Naive thymus-derived CD4-positive, alpha-beta T cell (primary cell): ENCODE measurements at places on chromosomes 13 and 19. TPM values are rescaled to one million over a fixed set of nuclear protein-coding genes. Genes with fewer than 3 reads are reported as not detected.
A peak's percentile ranks its signal among the peaks of the same experiment; 100 is the strongest.

- no peak overlapping the region for H3K4me3 ChIP-seq
- H3K27ac ChIP-seq: no peak overlapping the region
- peaks cover 8% of the 10 kb centered on the region for H3K4me1 ChIP-seq
- H3K27me3 ChIP-seq: no peaks in the 10 kb centered on the region
These were observed 108.9 kb downstream of the DNAJC15 start for GRCh38 chr13:43132257-43132656.

Gene CFAP97D2
- total RNA-seq: not detected

DNA sequence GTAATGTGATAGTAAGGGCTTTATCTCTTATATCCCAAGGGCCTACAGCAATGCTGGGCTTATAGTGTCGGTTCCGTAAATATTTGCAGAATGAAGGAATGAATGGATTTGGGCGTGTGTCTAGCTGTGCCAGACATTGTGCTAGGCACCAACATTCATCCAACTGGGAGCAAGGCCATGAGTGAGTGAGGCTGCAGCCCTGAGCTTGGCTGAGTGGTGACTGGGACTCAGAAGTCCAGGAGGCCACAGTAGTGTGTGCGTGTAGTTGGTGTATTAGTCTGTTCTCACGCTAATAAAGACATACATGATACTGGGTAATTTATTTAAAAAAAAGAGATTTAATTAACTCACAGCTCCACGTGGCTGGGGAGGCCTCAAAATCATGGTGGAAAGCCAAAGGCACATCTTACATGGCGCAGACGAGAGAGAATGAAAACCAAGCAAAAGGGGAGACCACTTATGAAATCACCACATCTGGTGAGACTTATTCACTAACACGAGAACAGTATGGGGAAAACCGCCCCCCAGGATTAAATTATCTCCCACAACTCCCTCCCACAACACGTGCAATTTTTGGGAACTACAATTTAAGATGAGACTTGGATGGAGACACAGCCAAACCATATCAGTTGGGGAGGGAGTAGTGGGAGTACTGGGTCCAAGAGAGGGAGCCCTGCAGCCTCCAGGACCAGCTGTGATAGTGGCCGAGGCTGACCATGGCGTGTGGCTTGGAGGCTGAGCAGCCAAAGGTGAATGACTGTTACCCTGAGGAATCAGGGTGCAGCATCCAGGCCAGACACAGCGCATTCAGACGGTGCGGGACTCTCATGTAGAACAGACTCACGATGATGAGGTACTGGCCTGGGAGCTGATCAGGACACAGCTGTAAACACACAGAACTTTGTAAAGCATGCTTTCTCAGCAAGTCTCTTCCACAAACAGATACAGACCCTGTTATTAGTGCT lies 104.6 kb downstream of the TEX26 start:
- no peak for DNase-seq
- no peaks in the 10 kb centered on the region for H3K36me3 ChIP-seq

DNA sequence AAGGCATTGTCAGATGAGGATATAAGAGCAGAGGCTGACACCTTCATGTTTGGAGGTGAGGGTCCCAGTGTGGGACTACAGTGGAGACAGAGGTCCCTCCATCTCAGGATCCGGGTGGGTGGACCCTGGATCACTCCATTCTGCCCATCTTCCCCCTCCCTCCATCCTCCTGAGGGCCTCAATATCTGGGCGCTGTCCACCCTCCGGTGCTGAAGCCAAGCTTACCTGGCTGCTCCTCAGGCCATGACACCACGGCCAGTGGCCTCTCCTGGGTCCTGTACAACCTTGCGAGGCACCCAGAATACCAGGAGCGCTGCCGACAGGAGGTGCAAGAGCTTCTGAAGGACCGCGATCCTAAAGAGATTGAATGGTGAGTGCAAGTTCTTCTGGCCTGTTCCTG lies 11.9 kb downstream of the CYP4F12 start:
- H3K27ac ChIP-seq: no peak overlapping the region
- DNase-seq: no peak
- H3K27me3 ChIP-seq: no peaks in the 10 kb centered on the region
- H3K4me3 ChIP-seq: no peak overlapping the region

DNA sequence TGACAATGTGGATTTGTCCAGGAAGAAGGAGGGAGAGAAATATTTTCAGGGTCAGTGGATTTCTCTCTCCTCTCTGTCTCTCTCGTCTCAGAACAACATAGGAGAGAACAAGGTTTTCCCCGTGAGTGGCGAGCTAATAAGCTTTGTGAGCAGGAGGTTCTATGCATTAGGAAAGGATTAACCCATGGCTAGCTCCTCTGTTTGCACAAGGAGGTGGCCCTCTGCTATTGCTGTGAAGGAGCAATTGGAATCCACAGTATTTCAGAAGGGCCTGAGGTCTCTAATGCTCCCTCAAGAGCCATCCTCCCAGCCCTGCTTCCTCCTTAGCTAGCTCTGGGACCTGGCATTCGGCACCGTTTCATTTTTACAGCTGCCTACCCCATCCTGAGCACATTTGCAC lies 288.9 kb upstream of the MAB21L1 start:
- no peak for DNase-seq
- no peaks in the 10 kb centered on the region for H3K36me3 ChIP-seq
- no peak overlapping the region for H3K27ac ChIP-seq
- no peak overlapping the region for H3K4me3 ChIP-seq

Gene KCNJ14
- 2.4 TPM for total RNA-seq

GRCh38 chr19:13920524-13920923 lies 14.5 kb downstream of the CC2D1A start:
- H3K4me3 ChIP-seq: no peak overlapping the region
- H3K4me1 ChIP-seq: no peaks in the 10 kb centered on the region
- H3K27ac ChIP-seq: no peak overlapping the region

DNA sequence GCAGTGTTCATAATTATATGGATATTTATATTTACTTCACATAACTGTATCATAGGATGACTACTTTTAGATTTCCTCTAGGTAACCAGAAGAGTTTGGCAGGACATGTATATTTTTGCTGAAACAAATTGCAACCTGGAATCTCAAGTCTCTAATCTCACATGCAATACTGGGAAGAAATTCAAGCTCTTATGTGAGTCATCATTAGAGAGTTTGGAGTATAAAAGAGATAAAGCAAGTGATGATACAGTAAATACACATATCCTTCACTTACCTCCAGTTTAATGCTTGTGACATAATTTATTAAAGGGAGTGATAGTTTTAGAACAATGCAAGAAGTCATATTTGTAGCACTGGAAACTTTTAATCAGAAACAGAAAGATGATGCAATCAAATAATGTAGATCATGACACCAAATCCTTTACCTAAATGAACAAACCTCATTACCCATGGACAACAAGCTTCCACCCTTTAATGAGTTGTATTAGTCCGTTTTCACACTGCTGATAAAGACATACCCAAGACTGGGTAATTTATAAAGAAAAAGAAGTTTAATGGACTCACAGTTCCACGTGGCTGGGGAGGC lies 15.8 kb upstream of the OR7A17 start:
- H3K4me3 ChIP-seq: no peak overlapping the region
- DNase-seq: no peak
- H3K27ac ChIP-seq: no peak overlapping the region
- no peaks in the 10 kb centered on the region for H3K4me1 ChIP-seq
- no peaks in the 10 kb centered on the region for H3K27me3 ChIP-seq

Gene TNFSF11
- 0.25 and 0.44 TPM in 2 replicates for total RNA-seq

Gene FCAR
- total RNA-seq: not detected in 2 replicates

Gene ZNF99
- not detected in 2 replicates for total RNA-seq

GRCh38 chr19:4518345-4519171 lies at the start of gene PLIN4:
Gene PLIN4, minus strand, starts transcription at chr19:4518486. Its CDS starts 214 bp downstream, at chr19:4518272.
- no peak within 1 kb of the TSS for H3K4me3 ChIP-seq
- H3K27ac ChIP-seq: no peak within 1 kb of the TSS

Gene ERCC2
- 25.1 and 25.3 TPM in 2 replicates for total RNA-seq

DNA sequence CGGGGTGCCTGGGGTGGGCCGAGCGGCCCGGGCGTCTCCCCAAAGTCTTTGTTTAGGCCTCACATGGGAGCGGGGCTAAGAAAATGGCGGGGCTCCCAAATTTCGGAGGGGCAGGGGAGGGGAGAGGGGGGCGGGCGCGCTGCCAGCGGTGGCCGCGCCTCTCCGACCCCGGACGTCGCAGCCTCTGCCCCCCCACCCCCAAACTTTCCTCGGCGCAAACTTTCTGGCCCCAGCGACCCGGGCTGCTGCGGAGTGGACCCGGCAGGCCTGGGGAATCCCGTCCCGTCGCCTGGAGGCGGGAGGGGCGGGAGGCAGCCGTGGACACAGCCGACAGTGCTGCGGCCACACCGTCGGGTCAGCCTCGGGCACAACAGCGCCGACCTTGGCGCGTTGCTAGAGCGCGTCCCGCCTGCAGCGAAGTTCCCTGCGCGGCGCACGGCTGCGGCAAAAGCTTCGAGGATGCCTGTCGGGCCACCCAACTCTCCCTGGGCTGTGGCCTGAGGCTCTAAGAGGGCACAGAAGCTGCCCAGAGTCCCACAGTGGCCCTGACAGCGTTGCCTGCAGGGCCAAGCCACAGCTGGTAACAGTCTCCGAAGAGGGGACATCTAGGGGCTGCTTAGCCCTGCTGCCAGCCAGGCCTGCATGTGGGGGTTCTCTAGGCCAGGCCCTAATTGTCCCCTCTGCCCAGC lies 1.3 kb downstream of the NFIX start:
- peak overlapping the region; percentile 33 for H3K4me3 ChIP-seq
- H3K4me1 ChIP-seq: no peaks in the 10 kb centered on the region
- H3K36me3 ChIP-seq: no peaks in the 10 kb centered on the region
- H3K27me3 ChIP-seq: no peaks in the 10 kb centered on the region

GRCh38 chr13:50459046-50459445 lies 384.4 kb downstream of the DLEU7 start:
- no peaks in the 10 kb centered on the region for H3K36me3 ChIP-seq
- no peak for DNase-seq
- no peak overlapping the region for H3K4me3 ChIP-seq
- no peaks in the 10 kb centered on the region for H3K27me3 ChIP-seq
- H3K4me1 ChIP-seq: peaks cover 3% of the 10 kb centered on the region

- no peak for DNase-seq
- no peaks in the 10 kb centered on the region for H3K36me3 ChIP-seq
- no peaks in the 10 kb centered on the region for H3K4me1 ChIP-seq
- no peaks in the 10 kb centered on the region for H3K27me3 ChIP-seq
These were observed 40.5 kb upstream of the XPO4 start for GRCh38 chr13:20942938-20943559.

GRCh38 chr13:51996641-51997040 lies 14.6 kb downstream of the ATP7B start:
- no peaks in the 10 kb centered on the region for H3K27me3 ChIP-seq
- H3K36me3 ChIP-seq: no peaks in the 10 kb centered on the region
- no peak for DNase-seq
- no peak overlapping the region for H3K4me3 ChIP-seq
- H3K4me1 ChIP-seq: no peaks in the 10 kb centered on the region
- H3K27ac ChIP-seq: no peak overlapping the region

Gene TMEM91
- 6.0 and 8.2 TPM in 2 replicates for total RNA-seq

DNA sequence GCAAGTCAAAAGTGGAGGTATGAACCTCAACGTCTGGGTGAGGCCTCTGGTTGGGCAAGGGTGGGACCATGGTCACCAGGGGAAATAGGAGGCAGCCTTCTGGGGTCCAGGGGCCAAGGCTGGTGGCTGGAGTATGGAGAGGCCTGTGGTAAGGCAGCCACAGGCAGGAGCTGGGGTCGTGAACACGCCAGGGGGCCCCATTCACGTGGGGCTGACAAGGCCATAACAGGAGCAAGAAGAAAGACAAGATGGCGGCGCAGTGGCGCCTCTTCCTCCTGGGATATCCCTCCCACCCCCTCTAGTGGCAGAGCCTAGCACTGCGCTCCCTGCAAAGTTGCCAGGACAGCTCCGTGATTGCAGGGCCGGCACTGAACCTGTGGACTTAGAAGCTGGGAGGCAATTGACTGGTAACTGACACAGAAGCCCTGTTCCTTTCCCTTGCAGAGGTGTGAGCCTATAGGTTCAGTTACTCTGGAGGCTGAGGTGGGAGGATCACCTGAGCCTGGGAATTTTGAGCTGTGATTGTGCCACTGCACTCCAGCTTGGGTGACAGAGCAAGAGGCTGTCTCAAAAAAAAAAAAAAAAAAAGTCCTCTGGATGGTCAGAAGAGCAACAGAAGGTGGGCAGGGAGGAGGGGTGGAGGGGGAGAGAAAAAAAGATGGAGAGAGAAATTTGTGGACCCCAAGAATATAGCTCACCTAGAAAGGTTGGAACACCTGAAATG lies 19.7 kb upstream of the EDDM13 start:
- H3K36me3 ChIP-seq: no peaks in the 10 kb centered on the region
- H3K27ac ChIP-seq: no peak overlapping the region
- no peaks in the 10 kb centered on the region for H3K27me3 ChIP-seq
- no peak overlapping the region for H3K4me3 ChIP-seq

DNA sequence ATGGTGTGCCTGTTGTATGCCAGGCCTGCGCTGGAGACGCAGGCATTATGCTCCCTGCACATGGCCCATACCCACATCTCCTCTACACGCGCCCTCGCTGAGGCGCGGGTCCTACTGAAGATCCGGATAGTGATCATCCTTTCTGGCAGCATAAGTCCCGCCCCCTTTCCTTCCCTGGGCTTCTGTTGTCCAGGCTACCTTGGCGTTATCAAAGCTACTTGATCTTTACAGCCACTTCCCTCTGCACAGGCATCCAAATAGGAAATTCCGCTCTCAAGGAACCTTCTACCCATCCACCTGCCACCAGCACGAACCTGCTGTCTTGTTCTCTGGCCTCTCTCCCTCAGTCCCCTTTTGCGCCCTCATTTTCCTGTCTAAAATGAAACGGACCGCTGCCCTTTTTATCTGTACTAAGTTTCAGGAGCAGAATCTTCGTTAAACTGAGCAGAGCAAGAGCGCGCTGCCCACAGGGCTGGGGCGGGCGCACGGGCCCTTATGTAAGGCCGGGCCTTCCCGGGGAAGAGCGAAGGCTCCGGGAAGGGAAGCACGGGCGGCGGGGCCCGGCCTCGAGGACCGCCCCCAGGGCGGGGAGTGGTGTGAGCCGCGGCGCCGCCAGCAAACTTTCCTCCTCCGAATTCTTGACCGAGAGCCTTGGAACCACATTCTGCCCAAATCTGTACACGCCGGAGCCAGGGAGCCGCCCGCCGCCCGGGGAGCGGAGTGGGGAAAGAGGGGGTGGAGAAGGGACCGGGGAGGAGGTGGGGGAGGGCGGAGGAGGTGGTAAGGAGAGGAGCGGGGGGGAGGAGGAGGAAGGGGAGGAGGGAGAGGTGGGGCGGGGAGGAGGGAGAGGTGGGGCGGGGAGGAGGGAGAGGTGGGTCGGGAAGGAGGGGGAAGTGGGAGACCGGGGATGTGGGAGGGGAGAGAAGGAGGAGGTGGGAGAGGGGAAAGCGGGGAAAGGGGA lies 920 bp upstream of the UBE2L5 start:
- no peaks in the 10 kb centered on the region for H3K27me3 ChIP-seq
- no peaks in the 10 kb centered on the region for H3K4me1 ChIP-seq
- DNase-seq: no peak
- no peak overlapping the region for H3K4me3 ChIP-seq
- no peaks in the 10 kb centered on the region for H3K36me3 ChIP-seq

Gene C13orf46
- total RNA-seq: 26.0 TPM

DNA sequence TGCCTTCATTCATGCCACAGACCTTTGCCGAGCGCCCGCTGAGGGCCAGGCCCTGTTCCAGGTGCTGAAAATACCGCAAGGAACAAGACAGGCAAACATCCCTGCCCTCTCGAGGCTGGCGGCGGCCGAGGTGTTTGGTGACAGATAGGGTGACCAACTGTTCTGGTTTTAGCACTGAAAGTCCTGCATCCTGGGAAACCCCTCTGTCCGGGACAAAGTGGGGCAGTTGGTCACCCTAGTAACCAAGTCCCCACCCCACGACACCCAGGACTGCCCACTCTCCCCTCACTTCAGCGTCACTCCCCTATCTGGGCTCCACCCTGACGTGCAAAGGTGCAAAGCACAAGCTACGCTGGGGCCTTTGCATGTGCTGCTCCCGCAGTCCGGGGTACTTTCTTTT lies 17.3 kb downstream of the ZBTB7A start:
- H3K27ac ChIP-seq: no peak overlapping the region
- no peak overlapping the region for H3K4me3 ChIP-seq
- peaks cover 64% of the 10 kb centered on the region for H3K36me3 ChIP-seq
- DNase-seq: no peak

Gene CEBPA
- total RNA-seq: 1.1 TPM
